Psoas muscle (tissue), 8 donors: ENCODE measurements at places on chromosomes 5 and 9.

DNA sequence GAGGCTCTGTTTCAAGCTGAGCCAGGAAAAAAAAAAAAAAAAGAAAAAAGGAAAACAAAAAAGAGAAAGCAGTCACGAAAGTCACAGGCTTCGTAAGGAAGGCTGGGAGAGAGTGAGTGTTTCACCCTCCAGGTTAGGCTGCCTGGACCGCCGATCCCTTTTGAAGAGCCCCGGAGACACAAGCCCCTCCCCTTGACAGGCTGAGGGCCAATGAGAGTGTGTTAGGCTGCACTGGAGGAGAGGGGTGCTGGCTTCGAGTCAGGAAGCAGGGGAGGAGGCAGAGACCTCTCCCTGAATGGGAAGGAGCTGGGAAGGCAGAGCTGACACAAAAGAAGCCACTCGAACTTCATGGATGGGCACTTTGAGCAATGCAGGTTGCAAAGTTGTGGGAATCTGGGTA lies at the start of gene NMUR2:
TSS of gene NMUR2 (minus strand) at position 135 of the 400 bp plus-strand sequence. CDS start 166 bp downstream, outside the sequence.
- no peak for DNase-seq

- DNase-seq, result no peak
These were observed 8.1 kb upstream of the DAB2 start for GRCh38 chr5:39432696-39433530.

DNA sequence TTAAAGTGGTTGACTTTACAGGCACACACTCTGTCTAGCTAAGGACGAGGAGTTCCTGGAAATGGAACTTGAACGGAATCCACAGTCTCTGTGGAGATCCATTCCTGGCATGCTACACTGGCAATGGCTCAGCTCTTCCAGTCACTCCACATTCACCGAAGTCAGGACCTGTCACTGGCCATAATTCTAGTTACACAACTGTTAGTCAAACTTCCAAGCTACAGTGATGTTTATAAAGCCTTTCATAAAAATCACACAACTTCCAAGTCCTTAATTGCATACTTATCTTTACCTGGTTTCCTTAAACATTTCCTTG lies 15.7 kb downstream of the CDC14B start:
- DNase-seq, result peak; percentile 50

GRCh38 chr5:154351141-154351540 lies 94.7 kb upstream of the SAP30L start:
- DNase-seq, result no peak

DNA sequence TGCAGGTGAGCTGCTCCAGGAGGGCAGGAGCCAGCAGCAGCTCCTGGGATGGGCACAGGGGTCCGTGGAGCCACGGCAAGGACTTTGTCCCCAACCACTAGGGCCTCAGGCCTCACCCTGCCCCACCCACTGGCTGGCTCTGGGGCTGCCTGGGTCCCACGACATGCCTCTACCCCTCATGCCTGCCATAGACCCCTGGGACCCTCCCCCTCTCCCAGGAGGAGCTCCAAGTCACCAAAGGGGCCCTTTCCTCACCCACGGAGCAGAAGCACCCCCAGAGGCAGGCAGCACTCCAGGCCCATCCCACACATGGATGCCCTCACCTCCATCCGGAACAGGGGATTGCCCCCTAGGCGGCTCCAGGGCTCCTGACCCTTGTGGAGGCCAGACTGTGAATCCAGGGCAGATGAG lies 6.5 kb downstream of the ABCA2 start:
- DNase-seq, result no peak

GRCh38 chr9:114626415-114627020 lies 15.4 kb downstream of the TMEM268 start:
- DNase-seq, result no peak

- no peak for DNase-seq
These were observed 6.7 kb downstream of the SLCO4C1 start for GRCh38 chr5:102289251-102289899.

DNA sequence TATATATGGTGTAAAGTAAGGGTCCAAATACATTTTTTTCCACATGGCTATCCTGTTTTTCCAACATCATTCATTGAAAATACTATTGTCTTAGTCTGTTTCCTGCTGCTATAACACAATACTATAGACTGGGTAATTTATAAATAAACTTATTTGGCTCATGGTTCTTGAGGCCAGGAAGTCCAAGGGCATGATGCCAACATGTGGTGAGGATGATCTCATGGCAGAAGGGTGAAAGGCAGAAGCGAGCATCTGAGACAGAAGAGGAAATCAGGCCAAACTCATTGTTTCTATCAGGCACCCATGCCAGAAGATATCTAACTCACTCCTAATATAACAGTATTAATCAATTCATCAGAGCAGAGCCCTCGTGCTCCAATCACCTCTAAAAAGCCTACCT lies 42.6 kb downstream of the ANKRD55 start:
- DNase-seq, result peak; percentile 21

- DNase-seq, result no peak
These were observed 1.6 kb upstream of the MGAT1 start for GRCh38 chr5:180804129-180804618.

- DNase-seq, result no peak
These were observed 54.5 kb downstream of the ADAMTS12 start for GRCh38 chr5:33837301-33837700.

DNA sequence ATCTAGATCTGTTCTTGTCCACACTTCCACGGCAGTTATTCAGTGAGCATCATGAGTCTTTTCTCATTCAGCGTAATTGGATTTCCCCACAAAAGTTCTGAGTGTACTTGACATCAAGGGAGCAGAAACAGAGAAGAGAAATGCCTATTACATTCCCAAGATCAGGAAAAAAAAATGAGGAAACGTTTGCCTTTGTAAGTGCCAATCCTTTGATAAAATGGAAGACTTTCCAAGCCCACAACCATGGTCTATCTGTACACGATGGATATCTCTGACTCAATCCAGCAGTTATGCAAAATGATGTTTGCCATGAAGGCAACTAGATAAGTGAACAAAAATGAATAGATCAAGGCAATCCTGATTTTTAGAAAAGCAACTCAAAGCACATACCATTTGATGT lies 235.9 kb downstream of the DOCK8 start:
- DNase-seq, result no peak

- no peak for DNase-seq
These were observed 407.4 kb downstream of the HCN1 start for GRCh38 chr5:45288746-45289145.

- DNase-seq, result no peak
These were observed 621 bp upstream of the GCNT4 start for GRCh38 chr5:75053054-75053303.

DNA sequence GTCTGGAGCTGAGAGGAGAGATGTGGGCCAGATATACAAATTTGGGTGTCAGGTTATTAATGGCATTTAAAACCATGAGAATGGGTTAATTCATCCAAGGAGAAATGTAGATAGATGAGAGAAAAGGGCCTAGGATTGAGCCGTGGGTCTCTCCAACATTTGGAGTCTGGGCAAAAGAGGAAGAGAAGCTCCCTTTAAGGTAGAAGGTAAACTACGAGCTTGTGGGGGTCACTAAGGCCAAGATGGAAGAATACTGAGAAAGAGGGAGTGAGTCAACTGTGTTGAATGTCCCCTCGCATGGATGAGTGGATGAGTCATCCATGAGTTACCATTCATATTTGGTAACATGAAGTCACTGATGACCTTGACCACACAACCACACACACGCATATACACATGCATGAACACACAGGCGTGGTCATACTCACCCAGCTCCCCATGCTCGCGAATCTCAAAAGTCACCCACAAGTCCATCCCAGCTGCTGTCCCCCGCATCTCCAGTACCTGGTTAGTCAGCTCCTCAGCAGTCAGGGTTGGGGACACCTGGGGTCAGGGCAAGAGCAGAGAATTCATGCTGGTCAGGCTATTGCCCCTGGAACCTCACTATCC lies 6.8 kb upstream of the FCHSD1 start:
- peak; percentile 19 for DNase-seq

DNA sequence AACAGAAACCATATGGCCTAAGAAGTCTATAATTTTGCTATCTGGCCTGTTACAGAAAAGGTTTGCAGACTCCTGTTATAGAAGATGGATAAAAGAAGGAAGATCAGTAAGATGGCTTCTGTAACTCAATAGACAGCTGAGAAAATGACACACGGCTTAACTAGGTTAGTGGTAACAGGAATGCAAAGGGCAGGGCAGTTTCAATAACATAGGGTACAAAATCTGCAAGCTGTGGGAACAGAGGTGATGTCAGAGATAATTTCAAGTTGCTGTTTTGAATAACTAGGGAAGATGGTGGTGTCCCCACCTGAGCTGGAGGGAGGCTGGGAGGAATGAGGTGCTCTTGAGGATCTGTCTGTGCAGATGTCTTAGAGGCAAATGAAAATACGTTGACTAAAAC lies 106.5 kb downstream of the GLIS3 start:
- no peak for DNase-seq

GRCh38 chr5:10743526-10743925 lies 17.5 kb downstream of the DAP start:
- DNase-seq, result no peak

DNA sequence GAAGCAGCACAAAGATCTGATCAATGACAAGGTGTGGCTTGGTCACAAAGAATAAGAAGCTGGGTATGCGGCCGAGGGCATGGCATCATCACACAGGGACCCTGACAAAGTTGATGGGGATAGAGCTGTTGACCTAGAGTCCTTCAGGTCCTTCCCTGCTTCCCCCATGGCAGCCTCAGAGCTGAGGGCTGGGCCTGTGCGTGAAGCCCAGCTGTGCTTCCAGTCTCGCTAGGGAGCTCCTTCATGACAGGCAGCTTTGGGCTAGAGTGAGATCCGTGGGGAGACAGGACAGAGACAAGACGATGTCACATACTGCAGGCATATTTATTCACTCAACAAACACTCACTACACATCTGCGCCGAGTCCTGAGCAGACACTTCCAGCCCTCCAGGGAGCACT lies 56.4 kb upstream of the NEURL1B start:
- DNase-seq, result no peak

DNA sequence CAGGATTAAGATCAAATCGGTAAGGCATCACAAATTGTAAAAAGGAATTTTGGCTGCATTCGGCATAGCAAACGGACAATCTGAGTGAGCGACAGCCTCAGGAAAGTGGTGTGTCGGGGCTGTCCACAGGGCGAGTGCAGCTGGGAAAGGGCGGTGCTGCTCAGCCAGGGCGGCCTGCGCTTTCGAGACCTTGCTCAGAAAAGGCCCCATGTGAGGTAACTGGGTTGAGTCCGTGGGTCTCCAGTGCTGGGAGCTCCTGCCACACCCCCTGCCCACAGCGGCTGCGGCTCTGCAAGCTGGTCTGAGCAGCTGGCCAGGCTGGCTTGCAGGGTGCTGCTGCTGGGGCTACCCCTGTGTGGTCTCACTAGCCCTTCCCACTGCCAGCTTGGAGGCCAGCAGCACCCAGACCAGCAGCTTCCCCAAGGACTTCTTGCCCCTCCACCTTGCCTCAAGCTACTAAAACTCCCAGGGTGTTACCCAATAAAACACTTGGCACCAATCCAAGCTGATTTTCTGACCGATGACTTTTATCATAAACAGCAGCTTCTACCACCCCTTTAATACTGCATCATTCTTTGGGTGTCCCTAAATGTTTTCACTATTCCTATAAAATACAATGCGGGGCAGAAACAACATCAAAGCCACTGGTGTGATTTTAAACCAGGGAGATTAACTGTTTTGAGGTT lies 6.2 kb downstream of the SURF2 start:
- no peak for DNase-seq

GRCh38 chr5:175357995-175358394 lies 86.0 kb downstream of the DRD1 start:
- DNase-seq, result no peak

DNA sequence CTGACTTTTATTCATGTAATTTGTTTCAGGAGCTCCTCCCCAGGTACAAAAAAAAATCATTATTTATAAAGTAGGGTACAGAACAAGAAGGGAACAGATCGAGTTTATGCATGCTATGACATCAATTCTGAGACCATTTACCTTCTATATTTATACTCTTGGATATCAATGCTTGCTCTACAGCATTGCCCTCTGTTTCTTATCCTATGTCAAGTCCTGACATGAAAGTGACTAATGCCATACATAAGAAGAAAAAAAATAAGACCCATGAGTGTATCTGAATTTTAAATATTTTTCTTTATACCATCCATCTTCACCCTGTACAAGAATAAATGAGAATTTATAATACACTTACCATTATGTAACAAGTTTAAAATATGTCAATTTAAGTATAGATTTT lies 2016.3 kb upstream of the CDH9 start:
- DNase-seq, result no peak
